Sigmoid colon (tissue), 7 donors: ENCODE measurements at places on chromosomes 6 and 20.

- no peak for DNase-seq
Measured at GRCh38 chr6:9851541-9852380, 563.1 kb downstream of the TFAP2A start.

DNA sequence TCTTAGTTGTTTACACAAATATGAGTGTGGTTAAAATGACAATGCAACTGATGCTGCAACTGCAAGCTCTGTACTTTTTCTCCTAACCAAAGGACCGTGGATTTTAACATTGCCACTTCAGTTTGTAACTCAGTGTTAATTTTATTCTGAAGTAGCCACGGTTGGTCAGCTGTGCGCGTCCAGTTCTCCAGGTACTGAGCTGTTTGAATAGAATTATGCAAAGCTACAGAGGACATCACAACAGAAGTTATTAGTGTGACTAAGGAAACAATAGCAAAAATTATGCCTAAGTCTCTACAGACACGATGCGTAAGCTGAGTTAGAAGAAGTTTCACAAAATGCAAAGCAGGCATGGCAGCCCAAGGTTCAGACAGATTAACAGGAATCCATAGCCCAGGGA is 4.4 kb upstream of the ABHD12 start:
- DNase-seq = no peak

DNA sequence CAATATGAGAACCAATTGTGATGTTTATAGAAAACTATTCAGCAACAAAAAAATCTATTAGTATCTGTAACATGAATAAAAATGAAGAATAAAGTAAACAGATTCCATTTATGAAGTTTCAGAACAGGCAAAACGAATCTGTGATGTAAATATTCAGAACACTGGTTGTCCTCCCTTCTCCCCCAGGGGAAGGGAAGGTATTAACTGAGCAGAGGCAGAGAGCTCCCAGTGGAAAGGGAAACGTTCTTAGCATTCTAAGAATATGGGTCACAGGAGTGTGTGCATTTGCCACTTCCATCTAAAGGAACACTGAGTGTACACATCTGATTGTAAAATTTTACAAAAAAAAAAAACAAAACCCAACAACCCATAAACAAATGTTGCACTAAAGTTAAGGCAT is 23.1 kb downstream of the SPAG4 start:
- DNase-seq = no peak

- no peak for DNase-seq
Measured at GRCh38 chr6:34560366-34561226, 4.5 kb upstream of the SPDEF start.

GRCh38 chr20:59094576-59094975 is 52.0 kb upstream of the PRELID3B start:
- no peak for DNase-seq

DNA sequence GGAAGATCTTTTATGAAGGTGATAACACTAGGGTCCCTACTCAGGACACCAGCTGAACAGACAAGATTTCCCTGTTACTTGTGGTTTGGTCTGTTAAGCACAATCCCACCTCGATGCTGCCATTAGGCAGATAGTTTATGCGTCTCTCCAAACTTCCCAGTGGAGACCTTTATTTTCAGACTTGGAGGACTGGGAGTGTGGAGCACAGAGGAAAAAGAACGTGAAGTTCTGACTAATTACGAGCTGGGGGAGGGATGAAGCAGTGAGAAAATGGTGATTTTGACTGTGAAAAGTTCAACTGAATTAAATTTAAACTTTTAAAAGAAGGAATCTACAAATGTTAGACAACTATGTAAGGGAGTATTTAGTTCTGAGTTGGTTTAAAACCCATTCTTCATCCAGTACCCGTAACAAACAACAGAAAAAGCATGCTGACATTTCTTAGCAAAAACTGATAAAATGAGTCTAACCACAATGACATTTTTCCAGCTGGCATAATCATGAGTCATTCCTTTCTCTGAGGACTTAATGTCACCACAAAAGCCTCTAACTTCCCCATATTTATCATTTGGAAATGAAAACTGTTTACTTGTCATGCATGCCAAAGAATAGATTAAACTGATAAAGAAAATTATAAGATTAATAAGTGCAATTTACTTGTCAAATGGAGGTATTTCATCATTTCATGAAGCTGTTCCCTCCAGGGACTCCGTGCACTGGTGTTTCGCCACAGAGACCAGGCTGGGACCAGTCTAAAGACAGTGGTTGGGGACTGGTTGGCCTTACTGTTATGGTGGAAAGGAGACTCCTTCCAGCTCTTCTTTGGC is 113.3 kb upstream of the SSTR4 start:
- DNase-seq = no peak

- DNase-seq = no peak
Measured at GRCh38 chr6:142367501-142368018, 65.8 kb downstream of the ADGRG6 start.

- no peak for DNase-seq
Measured at GRCh38 chr6:89281779-89282246, 33.3 kb downstream of the GABRR2 start.

DNA sequence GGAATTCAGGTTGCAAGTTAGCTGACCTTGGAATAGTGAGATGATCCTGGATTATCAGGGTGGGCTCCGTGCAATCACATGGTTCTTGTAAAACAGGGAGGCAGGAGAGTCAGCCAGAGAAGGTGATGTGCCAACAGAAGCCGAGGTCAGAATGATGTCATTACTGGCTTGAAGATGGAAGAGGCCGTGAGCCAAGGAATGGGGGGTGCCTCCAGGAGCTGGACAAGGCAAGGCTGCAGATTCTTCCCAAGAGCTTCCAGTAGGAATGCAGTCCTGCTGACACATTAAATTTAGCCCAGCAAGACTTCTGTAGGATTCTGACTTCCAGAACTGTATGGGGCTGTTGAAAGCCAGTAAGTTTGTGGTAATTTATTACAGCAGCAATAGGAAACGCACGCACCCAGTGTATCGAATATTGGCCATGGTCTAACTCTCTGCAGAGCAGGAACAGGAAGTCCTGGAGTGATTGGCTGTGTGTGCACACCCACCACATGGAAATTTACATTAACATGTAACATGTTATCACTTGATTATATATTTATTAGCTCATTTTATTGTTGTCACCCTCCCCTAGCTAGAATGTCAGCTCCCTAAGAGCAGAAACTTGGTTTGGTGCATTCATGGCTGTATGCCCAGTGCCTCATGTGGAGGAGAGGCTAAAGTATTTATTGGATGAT is 19.1 kb downstream of the SLC24A3 start:
- peak; percentile 80 for DNase-seq

DNA sequence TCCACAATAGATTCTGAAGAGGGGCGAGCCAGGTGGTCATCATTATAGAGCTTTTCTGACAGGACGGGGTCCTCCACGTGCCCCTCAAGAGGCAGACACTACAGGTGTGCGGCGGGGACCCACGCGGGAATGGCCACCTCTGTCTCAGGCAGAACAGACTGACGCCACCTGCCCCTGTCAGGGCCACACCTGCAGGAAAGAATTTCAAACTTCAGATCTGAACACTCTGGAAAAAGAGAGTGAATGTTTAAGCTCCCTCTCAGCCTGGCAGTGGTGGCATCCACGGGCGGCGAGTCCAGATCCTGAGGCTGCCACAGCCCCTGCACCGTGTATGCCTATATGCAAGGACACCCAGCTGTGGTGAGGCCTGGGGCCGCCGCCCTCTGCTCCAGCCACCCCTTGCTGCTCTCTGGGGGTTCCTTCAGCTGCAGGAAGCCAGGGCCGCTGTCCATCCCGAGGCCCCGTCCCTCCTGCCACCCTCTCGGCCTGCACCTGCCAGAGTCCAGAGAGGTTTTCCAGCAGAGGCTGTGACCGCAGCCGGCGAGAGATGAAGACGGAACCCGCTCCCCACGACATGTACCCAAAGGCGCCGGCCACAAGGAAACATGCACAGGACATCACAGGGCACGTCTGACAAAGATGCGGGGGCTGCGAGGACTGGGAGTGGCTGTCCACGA is 234.9 kb downstream of the ERMARD start:
- peak; percentile 46 for DNase-seq

DNA sequence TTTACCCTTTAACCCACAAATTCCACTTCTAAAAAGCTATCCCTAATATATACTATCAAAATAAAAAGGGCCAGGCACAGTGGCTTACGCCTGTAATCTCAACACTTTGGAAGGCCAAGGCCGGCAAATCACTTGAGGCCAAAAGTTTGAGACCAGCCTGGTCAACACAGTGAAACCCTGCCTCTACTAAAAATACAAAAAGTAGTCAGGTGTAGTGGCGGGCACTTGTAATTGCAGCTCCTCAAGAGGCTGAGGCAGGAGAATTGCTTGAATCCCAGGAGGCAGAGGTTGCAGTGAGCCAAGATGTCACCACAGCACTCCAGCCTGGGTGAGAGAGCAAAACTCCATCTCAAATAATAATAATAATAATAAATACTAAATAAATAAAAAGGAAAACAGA is 82.5 kb downstream of the TRIM27 start:
- no peak for DNase-seq

DNA sequence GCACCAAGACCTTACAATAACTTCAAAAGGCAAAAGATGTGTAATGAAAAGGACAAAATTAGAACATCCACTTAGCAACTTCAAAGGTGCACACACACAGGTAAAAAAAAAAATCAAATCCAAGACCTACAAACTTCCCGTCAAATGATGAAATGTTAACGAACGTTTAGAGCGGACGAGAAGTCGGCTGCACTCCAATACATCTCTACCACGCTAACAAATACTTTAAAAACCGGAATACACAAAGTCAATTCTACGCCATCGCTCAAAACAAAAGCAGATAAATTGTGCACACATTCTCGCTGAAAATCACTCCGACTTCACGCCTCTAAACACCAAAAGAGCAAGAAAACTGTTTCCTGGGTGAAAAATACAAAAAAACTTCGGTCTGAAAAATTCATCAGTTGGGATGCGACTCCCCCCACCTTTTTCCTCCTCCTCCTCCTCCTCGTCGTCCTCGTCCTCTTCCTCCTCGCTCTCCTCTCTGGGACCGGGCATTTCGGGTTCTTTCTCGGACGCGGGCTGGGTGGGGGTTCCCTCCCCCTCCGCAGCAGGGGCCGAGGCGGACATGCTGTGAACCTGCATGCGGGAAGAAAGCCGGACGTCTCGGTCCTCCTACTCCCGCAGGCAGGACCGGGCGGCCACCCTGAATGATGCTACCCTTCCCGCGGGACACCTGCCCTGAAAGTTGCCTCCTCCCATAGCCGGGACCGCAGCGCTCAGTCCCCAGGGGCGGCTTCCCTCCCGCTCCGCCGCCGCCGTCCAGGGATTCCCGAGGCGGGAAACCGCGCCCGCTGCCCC is 712 bp downstream of the DEK start:
- DNase-seq = no peak

- DNase-seq = no peak
Measured at GRCh38 chr6:127824061-127824460, 76.8 kb downstream of the THEMIS start.

- no peak for DNase-seq
Measured at GRCh38 chr6:52403627-52404026, 16.5 kb upstream of the EFHC1 start.

- no peak for DNase-seq
Measured at GRCh38 chr6:47302043-47302442, 7.7 kb downstream of the TNFRSF21 start.

- DNase-seq = no peak
Measured at GRCh38 chr20:5855939-5856338, 94.4 kb downstream of the TRMT6 start.

DNA sequence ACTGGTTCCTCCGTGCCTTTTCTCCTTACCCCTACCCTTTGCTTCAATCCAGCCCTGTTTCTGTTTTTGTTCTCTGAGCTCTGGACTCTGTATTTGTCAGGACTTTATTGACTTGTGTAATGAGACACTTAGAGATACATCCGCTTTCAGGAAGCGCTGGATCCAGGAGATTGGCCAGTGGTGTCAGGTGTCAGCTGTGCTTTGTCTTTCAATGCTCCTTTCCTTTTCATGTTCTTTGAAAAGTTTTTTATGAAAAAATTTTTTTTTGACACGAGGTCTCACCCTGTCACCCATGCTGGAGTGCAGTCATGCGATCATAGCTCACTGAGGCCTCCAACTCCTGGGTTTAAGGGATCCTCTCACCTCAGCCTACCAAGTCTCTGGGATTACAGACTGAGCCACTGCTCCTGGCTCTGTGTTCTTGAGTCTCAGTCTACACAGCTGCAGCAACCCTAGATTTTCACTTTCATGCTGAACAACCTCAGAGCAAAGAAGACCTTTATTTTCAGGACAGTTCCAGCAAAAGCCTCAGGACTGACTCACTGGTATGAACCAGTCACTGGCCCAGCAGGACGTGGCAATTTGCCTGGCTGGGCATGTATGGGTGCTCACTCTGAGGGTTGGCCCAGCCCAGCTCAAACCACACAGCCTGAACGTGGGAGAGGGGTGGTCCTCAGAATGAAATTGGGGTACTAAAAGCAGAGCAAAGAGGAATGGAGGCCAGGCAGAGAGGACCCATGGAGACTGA is 108.5 kb downstream of the DHX35 start:
- no peak for DNase-seq

- DNase-seq = no peak
Measured at GRCh38 chr20:37584238-37584807, 56.6 kb upstream of the BLCAP start.

GRCh38 chr6:1287103-1287591 is 24.8 kb upstream of the FOXQ1 start:
- no peak for DNase-seq

GRCh38 chr6:149910721-149911151 is 12.2 kb downstream of the RAET1G start:
- no peak for DNase-seq

DNA sequence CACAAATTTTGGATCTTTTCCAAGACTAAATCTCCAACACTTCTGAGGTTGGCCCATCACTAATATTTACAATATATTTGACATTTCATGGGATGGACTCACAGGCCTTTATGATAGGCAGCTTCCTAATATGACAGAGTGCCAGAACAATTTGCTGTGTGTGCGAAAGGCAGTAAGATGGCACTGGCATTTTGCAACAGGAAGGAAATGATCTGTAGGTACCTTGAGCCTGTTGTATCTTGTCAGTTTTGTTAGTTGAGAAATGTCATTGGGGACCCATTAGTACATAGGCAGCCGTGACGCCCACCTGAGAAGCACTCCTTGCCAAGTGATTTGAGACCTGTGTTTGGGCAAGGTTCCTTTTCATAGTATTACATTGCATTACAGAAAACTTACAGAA is 153.4 kb upstream of the HEY2 start:
- DNase-seq = no peak

DNA sequence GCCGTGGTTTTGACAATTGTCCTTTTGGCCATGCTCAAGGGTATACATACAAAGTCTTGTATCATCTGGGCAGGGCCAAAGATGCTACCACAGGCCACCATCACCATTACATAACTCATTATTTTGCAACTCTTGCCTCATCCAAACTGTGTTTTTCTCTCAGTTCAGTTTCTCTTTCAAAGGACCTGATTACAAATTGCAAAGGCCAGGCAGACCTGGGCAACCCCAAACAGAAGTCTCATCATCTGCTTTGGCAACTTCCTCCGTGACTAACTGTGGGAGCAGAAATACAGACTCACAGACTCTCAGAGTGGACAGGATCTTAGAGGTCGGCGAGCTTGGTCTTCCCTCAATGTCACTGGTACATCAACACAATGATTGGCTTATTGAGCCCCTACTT is 117.8 kb upstream of the NEDD9 start:
- no peak for DNase-seq
